Trophoblast cell (in vitro differentiated cells and primary cell): ENCODE measurements at places on chromosomes 5 and 9.

DNA sequence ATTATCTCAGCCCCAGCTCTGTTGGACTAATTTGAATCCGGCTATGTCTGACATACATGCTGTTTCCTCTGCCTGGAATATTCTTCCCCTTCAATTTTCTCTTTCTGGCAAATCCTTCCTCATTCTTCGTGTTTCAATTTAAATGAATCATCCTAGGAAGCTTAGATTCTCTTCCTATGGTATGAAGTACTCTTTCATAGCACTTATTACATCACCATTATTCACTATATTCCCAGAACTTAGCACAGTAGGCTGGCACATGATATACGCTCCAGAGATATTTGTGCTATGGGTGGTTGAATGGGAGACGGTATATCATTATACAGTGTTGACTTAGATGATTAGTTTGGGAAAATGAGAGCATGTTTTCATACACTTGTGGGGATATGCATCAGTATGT, 91.0 kb upstream of the JAK2 start:
- no peak for DNase-seq

GRCh38 chr5:127290019-127290945, at the start of gene MEGF10:
Gene MEGF10, plus strand, starts transcription at chr5:127290796. Its CDS starts 40,513 bp downstream, at chr5:127331309.
- DNase-seq, result peak; percentile 63

DNA sequence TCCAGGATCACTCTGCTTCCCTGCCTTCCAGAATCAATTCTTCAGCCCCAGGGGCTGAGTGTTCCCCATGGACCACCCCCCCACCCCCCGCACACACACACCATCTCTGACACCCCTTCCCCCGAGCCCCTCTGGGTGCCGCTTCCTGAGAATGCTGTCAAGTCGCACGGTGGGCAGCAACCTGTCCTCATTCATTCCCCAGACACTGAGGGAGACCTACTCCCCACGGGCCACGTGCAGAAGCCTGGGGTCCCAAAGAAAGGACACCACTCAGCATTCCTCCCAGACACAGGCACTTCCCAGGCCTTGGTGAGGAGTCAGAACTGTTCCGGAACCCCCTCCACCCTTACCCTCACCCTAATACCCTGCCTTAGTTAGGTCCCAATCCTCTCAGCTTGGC, 12.8 kb downstream of the CPLX2 start:
- DNase-seq, result no peak

DNA sequence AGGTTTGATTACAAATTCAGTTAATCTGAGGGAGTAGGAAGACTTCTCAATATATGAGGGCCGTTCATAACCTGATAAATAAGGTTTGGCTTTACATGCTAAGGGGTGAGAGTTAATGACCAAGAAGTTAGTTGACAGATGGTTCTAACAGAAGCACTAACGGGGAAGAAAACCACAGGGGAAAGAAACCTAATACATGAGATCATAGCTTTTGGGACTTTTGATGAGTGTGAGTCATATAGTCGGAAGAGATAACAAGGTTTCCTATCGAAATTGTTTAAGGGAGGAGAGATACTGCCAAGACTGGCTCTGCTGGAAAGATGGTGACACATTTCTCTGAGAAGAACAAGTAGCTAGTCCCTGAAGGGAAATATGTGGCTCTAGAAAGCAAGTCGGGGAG, 140.1 kb downstream of the COX7C start:
- peak; percentile 20 for DNase-seq

- no peak for DNase-seq
Measured at GRCh38 chr5:92998456-92998855, 582.6 kb downstream of the NR2F1-AS1 start.

DNA sequence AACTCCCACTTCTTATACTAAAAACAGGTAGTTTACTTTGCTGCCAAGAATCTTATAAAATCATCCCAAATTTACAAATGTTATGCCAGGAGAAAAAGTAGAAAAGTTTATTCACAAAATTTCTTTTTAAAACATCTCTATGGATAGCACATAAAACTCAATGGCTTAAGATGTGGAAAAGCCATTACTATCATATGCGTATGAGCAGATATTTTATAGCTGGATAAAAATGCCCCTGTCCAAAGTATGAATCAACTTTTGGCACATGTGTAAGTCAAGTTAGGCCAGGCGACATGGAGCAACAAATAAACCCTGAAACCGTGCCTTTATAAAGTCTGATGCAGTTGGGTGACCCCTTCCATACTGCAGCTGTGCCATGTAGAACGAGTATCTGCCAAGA, 38.6 kb upstream of the FBP1 start:
- DNase-seq, result no peak

- no peak for DNase-seq
Measured at GRCh38 chr5:172114875-172115422, 73.1 kb downstream of the STK10 start.

DNA sequence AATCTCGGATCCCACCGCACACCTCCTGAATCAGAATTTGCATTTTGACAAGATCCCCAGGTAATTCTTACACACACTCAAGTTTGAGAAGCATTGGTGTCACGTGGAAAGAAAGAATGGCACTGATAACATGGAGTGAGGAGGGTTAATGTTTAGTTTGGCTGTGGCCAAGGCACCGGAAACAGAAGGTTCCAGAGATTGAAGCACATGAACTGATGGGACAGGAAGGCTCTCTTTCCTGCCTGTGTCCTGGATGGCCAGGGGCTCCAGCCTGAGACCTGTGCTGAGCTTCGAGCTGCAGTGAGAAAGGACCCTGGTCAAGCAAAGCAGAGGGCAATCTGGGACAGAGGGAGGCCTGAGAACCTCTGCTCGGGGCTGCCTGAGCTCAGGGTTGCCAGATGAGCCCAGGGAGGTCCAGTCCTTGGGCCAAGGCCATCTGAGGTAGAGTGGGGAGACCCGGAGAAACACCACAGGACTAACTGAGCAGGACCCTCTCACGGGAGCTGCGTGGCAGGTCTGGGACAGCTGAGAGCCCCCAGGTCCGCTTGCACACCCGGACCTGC, 27.3 kb downstream of the AFAP1L1 start:
- no peak for DNase-seq

- peak; percentile 50 for DNase-seq
Measured at GRCh38 chr5:157611571-157612476, 36.2 kb upstream of the ADAM19 start.

- no peak for DNase-seq
Measured at GRCh38 chr9:100150214-100150613, 51.2 kb downstream of the INVS start.

DNA sequence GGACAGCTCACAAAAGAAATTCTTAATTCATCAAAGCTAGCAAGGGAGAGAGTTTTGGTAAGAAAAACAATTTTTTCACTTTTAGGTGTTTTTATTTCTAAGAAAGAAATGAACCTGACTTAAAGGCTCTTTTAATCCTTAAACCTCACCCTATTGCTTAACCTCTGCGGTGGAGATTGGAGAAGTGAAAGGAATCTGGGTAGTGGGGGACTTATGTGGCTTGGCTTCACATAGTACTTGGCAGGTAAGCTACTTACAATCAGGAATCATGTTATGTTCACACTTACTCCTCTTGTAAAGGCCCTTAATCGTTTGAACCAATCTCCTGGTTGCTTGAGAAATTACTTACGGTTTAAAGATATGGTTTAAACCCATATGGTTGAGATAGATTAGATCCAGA, 104.8 kb downstream of the ISOC1 start:
- peak; percentile 15 for DNase-seq

DNA sequence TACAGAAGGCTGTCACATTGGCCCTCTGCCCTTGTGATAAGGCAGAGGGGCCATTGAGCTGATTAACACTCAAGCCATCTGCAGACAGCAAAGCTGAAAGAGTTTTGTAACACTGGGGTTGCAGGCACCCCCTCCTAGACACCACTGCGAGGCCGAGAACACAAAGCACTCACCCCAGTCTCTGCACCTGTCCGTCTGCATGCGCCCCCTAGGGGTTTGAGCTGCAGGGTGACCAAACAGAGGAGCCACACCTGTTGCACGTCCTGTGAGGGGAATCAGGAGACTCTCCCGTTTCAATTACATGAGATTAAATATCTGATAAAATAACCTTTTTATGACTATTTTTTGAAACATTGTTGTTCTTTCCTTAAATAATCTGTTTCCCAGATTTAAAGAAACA, 1180.4 kb downstream of the CDH9 start:
- DNase-seq, result no peak

- DNase-seq, result no peak
Measured at GRCh38 chr5:112084149-112084548, 327.2 kb upstream of the NREP start.

DNA sequence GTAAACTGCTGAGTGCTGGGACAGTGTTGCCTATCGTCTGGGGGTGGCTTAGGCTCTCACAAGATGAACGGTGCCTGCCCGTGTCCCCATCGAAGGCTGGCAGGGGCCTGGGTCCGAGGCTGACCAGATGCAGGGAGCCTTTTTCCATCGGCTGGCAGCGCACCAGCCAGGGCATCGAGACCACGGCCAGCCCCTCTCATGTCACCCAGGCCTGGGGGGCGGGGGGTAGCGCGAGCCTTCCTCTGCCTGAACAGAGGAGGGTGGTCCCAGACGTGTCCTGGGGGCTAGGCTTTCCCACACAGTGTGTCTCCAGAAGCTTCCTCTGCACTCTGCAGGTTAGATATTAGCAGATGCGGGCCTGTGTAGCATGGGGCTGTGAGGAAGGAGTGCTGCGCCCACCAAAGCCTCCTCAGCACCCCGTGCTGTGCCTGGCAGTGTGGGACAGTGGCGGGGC, 17.3 kb downstream of the FGD3 start:
- no peak for DNase-seq

DNA sequence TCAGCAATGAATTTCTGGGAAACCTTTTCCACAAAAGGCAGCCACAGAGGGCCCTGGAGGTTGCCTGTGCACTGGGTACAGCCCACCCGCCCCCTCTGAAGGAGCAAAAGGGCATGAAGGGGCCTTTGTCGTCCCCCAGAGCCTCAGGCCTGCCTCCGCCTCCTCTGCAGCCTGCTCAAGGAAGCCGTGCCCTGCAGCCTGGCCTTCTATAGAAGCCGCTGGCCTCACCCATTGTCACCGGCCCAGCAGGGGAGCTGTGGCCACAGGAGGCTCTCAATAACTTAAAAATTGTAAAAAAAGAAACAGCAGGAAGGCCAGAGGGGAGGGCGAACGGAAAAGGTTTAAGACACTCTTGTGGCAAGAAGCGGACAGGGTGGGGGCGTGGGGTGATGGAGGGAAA, 213.3 kb downstream of the IRX2 start:
- DNase-seq, result no peak

GRCh38 chr9:122109035-122109813, 16.1 kb upstream of the TTLL11 start:
- no peak for DNase-seq

- DNase-seq, result peak; percentile 95
Measured at GRCh38 chr5:32390819-32391591, 53.5 kb downstream of the ZFR start.

GRCh38 chr9:107569174-107569573, 79.6 kb upstream of the KLF4 start:
- no peak for DNase-seq

GRCh38 chr5:111255169-111255568, 31.0 kb downstream of the CAMK4 start:
- DNase-seq, result no peak

DNA sequence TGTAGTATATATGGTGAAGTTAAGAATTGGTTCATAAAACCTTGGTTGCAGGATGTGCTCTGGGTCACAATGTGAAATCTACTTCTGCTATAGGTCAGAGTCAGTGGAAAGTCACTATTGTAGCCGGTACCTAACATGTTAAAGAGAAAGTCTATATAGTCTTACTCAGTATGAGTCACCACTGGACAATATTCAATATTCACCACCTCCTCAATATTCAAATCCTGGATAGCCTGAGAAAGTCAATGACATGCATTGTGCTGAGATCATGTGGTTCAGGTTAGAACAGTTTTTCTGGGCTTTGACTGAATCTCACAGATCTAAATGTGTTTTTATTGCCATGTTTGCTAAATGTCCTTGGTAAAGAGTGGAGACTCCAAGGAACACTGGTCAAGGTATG, 108.8 kb downstream of the HMHB1 start:
- DNase-seq, result no peak

DNA sequence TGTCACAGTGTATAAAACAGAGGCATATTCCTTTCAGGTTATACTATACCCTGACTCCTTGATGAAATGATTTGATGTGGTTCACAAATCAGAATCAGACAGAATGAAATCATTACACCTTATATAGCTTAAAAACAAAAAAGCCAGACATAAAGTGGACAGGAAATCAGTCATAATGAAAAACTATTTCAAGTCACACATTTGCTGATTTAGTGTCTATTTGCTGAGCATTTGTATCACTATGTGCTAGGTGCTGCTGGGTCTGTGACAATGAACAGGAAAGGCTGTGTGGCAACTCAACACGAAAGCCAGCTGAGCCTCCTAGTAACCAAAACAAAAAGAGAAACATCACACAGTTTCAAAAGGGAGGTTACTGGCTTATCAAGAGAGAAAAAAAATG, 194.0 kb downstream of the EFNA5 start:
- DNase-seq, result peak; percentile 82

GRCh38 chr5:33212439-33212838, 228.3 kb upstream of the TARS1 start:
- DNase-seq, result no peak

DNA sequence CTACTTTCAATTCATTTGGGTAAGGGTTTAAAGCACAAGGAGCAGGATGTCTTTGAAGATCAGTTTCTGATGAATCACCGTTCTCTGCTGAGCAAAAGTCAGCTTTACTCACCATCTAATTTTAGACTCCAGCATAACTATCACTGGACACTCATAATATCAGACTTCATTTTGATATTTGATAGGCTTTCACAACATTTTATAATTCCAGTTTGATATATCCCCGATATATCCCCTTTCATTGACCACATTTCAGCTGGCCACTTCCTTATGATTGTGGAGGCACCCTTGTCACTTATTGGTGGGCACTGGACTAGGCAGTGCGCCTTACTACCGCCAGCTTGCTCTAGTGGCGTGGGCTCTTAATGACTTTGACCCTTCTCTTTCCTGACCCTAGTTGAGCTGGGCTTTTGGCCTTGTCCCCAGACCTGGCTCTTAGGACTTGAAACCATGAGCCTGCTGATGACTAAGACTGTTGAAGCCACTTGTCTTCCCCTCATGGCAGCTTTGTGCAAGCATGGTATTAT, 46.8 kb downstream of the CYSTM1 start:
- DNase-seq, result no peak

- DNase-seq, result peak; percentile 42
Measured at GRCh38 chr5:176420972-176421544, 4.7 kb upstream of the CLTB start.

- DNase-seq, result no peak
Measured at GRCh38 chr5:126812199-126812570, 35.2 kb downstream of the LMNB1 start.

- no peak for DNase-seq
Measured at GRCh38 chr9:69213647-69214046, 39.6 kb downstream of the TJP2 start.
